CD4-positive, alpha-beta T cell treated with Interleukin-6 at 100 ng/mL for 8 hours (primary cell): ENCODE measurements at places on chromosomes 11 and 22.

- DNase-seq: no peak
These were observed 16.6 kb downstream of the GDPD5 start for GRCh38 chr11:75509020-75509720.

DNA sequence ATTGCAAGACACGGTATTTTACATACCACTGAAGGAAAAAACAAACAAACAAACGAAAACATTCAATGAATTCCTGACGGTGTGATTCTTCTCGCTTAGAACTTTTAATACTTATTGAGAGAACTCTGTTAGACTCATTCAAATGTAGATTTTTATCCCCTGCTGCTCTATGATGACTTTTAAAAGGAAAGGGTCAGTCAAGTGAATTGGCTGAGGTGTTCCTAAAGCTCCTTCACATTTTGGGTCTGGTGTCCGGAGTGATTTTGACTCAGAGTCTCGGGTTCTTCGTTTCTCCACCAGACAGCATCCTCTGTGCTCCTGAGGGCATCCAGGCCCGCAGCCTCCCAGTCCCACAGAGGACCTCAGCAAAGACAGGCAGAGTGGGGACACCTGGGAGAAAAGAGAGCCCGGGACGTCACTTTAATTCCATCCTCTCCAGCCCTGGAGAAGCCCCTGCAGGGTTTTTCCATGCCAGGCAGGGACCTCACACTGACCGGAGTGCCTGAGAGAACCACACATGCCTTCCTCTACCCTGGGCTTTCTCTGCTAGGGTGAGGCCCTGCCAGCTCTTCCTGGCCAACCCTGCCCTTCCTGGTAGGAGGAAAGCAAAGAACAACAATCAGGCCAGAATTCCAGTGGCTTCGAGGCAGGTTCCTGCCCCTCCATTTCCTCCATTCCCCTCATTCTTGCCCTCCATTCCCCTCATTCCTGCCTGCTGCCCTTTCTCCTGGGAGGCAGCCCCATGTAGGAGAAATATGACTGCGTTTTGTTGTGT lies 1.4 kb upstream of the CSF2RB start:
- DNase-seq: no peak

DNA sequence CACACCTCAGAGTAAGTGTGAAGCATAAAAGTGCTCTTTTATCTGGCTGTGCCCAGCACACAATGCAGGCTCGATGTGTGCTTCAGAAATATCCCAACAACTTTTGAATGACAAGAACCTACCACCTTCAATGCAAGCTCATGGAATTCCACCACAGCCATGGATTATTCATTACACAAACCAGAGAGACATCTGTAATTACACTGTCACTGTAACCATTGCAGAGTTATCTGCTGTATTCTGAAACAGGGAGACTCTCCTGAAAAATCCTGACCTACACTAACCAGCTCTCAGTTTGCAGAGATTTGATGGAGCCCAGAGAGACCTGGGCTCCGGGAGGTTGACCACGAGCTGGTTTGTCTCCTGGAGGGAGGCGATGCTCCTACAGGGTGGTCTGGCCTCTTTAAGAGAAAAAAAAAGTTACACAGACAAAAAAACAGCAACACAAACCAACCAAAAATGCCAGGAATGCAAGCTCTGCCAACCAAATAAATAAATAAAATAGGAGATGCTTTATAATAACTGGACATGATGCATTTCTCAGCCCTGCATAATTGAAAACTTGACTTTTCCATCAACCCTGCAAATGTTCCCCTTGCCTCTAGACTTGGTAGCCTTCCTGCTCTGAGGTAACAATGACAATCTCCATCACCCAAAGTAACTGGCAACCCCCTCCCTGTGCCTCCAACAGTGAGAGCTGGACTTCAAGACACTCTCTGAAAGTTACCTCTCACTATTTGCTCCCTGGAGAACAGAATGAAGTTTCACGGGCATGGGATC lies 69.7 kb downstream of the ETS1 start:
- no peak for DNase-seq

GRCh38 chr22:24486501-24486921 lies 8.6 kb upstream of the UPB1 start:
- DNase-seq: no peak

GRCh38 chr11:62048100-62048499 lies 75.7 kb upstream of the INCENP start:
- no peak for DNase-seq

GRCh38 chr11:130522284-130522961 lies 74.0 kb downstream of the ADAMTS15 start:
- no peak for DNase-seq

DNA sequence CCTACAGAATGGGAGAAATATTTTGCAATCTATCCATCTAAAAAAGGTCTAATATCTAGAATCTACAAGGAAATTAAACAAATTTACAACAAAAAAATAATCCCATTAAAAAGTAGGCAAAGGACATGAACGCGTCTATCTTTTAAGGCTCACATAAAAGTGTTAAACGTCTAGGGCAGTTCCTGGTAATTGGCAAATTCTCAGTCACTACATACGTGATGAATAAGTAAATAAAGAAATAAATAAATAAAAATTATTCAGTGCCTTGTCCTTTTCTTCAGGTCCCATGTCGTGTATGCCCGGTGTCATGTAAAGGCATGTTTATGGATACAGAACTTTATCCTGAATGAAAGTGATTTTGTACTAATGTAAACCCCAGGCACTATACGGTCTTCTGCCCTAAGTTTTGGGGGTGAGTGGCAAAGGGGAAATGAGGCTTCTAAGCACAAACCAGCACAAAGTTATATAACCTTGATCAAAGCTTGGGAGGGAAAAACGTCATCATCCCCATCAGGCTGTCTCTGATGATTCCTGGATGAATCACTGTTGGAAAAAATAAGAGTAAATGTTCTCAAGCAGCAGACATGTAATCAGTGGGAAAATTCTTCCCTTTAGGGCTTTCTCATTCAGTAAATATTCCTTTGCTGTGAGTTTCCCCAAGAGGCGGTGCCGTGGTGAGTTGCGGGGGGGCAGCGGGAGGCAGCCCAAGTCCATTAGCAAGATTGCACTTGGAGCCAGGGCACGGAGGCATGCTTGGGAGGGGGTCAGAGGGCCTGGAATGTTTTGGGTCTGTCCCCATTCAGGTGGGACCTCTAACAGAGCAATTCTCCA lies 30.4 kb upstream of the MICAL2 start:
- no peak for DNase-seq

DNA sequence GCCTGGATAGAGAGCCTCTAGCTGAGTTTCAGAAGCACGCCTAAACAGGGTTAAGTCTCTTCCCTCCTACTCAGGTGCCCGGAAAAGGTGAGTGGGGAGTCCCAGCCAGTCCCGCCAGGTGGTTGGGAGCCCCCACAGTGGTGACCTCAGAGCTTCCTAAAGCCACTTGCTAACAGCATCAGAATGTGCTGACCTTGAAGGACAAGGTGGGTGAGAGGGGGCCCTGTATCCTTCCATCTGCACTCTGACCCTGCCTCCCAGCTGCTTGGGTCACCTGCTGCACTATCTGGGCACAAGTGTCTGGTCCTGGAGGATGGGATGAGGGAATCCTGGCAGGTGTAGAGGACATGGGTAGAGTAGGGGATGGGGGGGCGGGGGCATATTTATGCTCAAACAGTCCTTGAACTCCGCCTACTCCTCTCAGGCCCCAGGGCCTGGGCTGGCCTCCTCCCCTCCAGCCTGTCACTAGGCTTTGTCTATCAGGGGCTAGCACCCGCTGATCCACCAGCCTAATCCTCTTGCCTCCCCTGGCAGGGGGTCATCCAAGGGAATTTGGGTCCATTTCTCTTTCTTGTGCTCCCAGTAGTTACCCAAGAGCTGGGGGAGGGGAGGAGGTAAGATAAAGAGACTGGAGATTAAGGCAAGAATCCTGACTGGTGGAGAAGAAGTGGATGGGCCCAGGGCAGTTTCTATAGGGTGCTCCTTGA lies 3.4 kb downstream of the USP2 start:
- DNase-seq: no peak

DNA sequence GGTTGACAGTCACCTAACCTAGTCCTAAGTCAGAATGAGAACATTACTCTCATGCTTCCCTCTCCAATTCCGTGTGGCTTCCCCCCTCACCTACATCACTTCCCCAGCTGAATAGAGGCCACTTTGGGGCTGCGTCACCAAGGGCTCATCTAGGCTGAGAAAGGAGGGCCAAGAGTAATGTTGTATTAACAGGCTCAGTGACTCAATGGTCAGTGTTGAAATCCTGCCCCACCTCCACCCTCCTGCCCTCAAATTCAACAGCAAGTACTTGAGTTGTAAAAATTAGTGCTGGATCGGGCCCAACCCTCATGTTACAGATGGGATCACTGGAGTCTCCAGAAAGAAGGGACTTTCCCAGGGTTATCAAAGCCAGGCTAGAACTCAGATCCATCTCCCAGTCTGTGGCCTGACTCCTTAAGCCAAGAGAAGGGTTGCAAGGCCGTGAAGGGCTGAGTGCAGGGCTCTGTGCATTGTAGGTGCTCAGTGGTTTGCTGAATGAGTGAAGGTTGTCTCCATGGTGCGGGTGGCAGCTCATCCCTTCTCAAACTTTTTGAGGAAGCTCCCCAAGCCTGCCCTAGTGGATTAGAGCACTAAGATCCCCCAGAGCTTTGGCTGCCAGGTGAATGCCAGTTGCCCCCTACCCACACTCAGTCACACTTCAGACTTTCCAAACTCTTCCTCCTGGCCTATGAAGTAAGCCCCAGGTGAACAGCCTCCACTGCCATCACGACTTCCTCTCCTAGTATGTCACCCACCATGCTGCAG lies 3.2 kb downstream of the DGAT2 start:
- no peak for DNase-seq

GRCh38 chr11:35276396-35277145 lies 137.6 kb downstream of the CD44 start:
- peak; percentile 31 for DNase-seq

- no peak for DNase-seq
These were observed 215.9 kb upstream of the CCDC90B start for GRCh38 chr11:83502041-83502440.

- DNase-seq: no peak
These were observed 5.1 kb downstream of the CARS1 start for GRCh38 chr11:3052109-3052479.

DNA sequence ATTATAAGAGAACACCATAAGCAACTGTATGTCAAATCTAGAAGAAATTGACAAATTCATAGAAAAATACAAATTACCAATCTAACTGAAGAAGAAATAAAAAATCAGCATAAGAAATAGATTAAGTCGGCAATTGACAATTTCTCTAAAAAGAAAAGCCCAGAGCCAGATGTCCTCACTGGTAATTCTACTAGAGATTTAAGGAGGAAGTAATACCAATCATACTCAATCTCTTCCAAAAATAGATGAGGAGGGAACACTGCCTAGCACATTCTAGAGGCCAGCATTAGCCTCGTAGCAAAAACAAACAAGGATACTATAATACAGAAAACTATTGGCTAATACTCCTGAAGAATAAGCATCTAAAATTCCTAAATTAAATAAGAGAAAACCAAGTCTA lies 40.4 kb upstream of the IGLL5 start:
- DNase-seq: no peak

DNA sequence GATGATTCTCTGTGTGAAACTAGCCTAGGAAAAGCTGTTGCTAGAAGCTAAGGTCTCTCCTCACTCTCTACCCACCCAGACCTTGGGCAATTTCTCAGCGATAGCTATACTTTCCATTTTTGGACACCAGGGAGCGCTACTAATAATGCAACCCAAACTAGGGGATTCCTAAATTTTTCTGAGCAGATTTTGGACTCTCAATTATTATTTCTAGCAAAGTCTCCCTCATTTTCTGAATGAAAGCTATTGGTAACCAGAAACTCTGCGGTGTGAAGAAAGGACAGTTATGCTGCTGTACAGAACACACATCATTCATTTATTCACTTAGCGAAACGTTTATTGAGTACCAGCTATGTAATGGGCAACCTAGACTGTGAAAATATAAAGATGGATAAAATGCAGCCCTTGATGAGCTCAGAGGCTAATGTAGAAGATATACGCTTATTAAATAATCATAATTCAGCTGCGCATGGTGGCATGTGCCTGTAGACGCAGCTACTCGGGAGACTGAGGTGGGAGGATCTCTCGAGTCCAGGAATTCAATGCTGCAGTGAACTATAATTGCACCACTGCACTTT lies 6.1 kb upstream of the STIM1 start:
- peak; percentile 59 for DNase-seq

DNA sequence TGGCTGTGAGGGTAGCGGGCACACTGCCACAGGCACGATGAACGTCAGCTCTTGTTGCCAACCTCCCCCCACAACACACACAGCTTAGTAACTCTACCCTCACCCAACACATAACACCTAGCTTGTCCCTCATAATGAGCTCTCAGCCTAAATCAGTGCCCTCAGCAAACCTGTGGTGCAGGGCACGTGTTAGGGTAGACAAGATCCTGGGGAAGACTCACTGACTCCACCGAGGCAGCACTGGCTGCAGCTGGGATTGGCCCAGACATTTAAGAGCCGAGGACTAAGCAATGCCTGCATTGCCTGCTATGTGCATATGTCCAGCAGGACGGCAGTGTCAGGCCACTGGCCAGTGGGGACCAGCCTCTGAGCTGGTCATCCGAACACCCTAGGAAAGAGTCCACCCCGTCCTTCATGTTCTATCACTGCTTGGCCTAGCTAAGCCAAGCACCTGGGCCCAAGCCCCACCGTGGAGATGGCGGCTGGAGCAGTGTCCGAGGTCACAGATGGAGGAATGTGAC lies 32.9 kb upstream of the TRIM29 start:
- no peak for DNase-seq

DNA sequence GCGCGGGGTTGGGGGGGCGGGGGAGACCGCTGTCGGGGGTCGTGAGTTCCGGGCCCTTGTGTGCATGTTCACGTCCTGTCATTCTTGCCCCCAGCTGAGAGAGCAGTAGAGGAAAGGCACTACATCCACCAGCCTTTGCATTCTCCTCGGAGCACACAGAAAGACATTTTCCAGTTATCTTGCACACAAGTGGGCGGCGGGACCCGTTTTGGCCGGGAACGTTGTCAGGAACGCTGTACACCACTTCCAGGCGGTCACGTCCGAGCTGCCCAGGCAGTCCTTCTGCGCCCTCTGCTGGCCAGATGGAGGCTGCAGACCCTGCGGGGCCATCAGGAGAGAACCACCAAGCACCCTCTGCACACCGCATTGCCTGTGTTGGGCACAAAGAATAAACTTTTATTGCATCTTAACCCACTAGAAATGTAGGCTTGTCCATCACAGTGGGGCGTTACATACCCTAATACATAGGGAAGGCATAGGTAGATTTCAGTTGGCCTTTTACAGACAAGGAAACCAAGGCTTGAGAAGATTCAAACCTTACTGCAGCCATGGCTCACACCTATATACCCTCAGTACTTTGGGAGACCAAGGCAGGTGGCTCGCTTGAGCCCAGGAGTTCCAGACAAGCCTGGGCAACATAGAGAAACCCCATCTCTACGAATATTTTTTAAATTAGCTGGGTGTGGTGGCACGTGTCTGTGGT lies 2.8 kb upstream of the CDKN1C start:
- DNase-seq: peak; percentile 85

GRCh38 chr11:121180183-121180582 lies 79.1 kb downstream of the TECTA start:
- DNase-seq: no peak
